Cardiac muscle cell (in vitro differentiated cells and primary cell): ENCODE measurements at places on chromosomes 6 and 20. TPM values are rescaled to one million over a fixed set of nuclear protein-coding genes. Genes with fewer than 3 reads are reported as not detected.

- peaks cover 43% of the 10 kb centered on the region for H3K27me3 ChIP-seq
- peak; percentile 27 for DNase-seq
- H3K36me3 ChIP-seq = no peaks in the 10 kb centered on the region
- H3K4me3 ChIP-seq = peak overlapping the region; percentile 25
These were observed 12.6 kb downstream of the HSPA12B start for GRCh38 chr20:3744806-3745685.

DNA sequence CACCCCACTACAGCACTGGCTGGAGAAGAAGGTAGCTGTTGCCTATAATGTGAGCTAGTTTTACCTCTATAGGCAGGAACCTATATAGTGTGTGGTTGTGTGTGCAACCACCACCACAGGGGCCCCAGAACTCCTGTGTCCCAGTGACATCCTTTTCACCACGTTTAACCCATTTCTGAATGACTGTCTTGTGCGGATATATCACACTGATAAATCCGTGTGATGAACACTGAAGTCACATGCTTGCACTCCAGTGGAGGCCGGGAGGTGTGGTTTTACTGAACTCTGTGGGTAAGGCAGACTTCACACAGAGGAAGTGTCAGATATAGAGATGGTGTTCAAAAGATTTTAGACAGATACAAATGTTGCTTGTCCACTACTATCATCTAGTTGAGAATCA, 32.5 kb downstream of the SDHAF4 start:
- no peak overlapping the region for H3K27ac ChIP-seq
- H3K4me1 ChIP-seq = no peaks in the 10 kb centered on the region
- H3K27me3 ChIP-seq = no peaks in the 10 kb centered on the region
- H3K36me3 ChIP-seq = no peaks in the 10 kb centered on the region

GRCh38 chr20:15342991-15343523, 1005.6 kb upstream of the FLRT3 start:
- H3K27me3 ChIP-seq = no peaks in the 10 kb centered on the region
- no peak overlapping the region for H3K27ac ChIP-seq
- H3K4me1 ChIP-seq = no peaks in the 10 kb centered on the region
- H3K36me3 ChIP-seq = no peaks in the 10 kb centered on the region
- no peak for DNase-seq

GRCh38 chr6:168574075-168574698, 133.2 kb downstream of the SMOC2 start:
- no peak overlapping the region for H3K27ac ChIP-seq
- H3K27me3 ChIP-seq = no peaks in the 10 kb centered on the region
- no peak overlapping the region for H3K4me3 ChIP-seq
- H3K4me1 ChIP-seq = no peaks in the 10 kb centered on the region
- no peaks in the 10 kb centered on the region for H3K36me3 ChIP-seq

DNA sequence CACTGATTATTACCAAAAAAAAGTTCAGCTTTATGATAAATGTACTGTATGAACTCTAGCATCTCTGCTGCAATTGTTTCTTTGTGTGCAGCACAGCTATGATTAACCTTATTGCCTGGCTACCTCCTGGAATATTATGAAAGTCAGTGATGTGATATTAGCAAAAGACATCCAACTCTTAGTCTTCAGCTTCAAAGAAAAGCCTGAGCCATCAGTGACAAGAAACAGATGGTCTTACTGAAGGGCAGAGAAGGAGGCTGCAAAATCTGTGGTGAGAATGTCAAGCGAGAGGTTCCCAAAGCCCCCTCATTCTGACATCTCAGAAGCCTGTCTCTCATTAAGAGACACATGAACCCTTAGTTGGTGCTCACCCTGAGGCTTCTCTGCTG, 89.4 kb upstream of the TNFAIP3 start:
- H3K4me3 ChIP-seq = no peak overlapping the region
- peaks cover 25% of the 10 kb centered on the region for H3K4me1 ChIP-seq
- H3K36me3 ChIP-seq = no peaks in the 10 kb centered on the region
- no peak overlapping the region for H3K27ac ChIP-seq
- no peak for DNase-seq

DNA sequence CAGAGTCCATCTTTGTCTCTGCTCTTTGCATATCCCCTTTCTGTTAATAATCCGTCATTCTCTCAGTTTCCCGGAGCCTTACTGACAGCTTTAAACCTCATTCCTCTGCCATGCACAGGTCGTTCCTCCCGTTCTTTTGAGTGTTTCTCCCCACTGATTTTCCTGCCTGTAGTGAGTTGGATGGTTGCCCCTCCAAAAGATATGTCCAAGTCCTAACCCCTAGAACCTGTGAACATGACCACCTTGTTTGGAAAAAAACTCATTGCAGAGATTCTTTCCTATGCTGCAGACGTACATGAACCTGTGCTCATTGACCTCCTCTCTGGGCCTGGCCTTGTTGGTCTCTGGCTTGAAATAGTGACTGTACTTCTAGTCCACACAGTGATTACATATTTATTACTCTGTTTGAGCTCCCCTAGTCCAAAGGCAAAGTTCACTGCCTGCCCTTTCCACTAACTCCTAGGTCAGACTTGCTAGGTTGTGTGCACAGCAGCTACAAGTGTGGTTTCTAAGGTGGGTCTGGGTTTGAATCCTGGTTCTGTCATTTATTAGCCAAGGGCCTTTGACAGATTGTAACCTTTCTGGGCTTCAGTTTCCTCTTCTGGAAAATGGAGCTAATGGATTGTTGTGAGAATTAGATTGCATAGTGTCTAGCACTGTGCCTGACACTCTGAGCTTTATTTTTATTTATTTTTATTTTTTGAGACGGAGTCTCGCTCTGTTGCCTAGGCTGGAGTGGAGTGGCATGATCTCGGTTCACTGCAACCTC, 29.3 kb downstream of the PPARD start:
- no peak for DNase-seq
- no peak overlapping the region for H3K4me3 ChIP-seq
- H3K27me3 ChIP-seq = no peaks in the 10 kb centered on the region
- H3K36me3 ChIP-seq = no peaks in the 10 kb centered on the region
- H3K27ac ChIP-seq = peak overlapping the region; percentile 30

DNA sequence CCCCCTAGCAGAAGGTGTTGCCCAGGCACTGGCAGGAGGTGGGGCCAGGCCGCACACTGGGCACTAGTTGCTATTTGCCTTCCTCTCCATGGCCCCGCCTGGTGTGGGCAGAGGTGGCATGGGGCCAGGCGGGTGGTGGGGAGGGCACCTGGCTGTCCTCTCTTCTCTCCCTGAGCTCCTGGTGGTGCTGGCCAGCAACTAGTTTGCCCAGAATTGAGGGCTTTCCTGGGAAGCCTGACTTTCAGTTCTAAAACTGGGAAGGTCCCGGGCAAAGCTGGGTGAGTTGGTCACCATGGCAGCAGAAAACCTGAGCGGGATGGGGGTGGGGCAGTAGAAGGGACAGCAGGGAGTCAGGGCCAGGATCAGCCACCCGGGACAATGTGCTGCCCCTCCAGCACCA, 48.2 kb downstream of the RBM38 start:
- peaks cover 66% of the 10 kb centered on the region for H3K4me1 ChIP-seq
- DNase-seq = no peak
- H3K36me3 ChIP-seq = peaks cover 5% of the 10 kb centered on the region
- H3K4me3 ChIP-seq = no peak overlapping the region

- peak overlapping the region; percentile 75 for H3K4me3 ChIP-seq
- peak overlapping the region; percentile 68 for H3K27ac ChIP-seq
- H3K36me3 ChIP-seq = no peaks in the 10 kb centered on the region
- H3K4me1 ChIP-seq = peaks cover 43% of the 10 kb centered on the region
These were observed 1.7 kb downstream of the AFDN start for GRCh38 chr6:167828325-167828956.

Gene SLC22A1
- total RNA-seq = 0.11 and 0.42 TPM in 2 replicates

DNA sequence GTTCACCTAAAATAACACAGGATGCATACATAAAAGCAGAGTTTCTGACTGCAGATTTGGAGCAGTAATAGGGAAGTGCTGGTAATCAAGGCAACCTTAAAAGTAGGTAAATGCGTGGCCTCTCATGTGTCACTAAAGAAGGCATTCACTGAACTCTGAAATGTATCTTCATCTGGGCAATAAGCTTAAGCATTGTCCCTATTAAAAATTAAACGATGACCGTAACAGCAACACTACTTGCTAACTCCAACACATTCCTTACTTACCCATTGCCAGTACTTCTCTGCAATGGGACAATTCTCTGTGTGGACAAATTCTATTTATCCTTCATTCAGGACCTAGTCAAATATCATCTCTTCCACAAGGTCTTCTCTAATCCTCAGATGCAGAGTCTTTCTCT, 19.9 kb downstream of the ADGRF1 start:
- H3K36me3 ChIP-seq = no peaks in the 10 kb centered on the region
- no peak for DNase-seq
- no peak overlapping the region for H3K27ac ChIP-seq
- no peaks in the 10 kb centered on the region for H3K27me3 ChIP-seq
- H3K4me3 ChIP-seq = no peak overlapping the region

GRCh38 chr6:138484018-138484731, 15.1 kb downstream of the NHSL1 start:
- no peaks in the 10 kb centered on the region for H3K36me3 ChIP-seq
- H3K4me1 ChIP-seq = no peaks in the 10 kb centered on the region
- DNase-seq = no peak
- no peaks in the 10 kb centered on the region for H3K27me3 ChIP-seq

DNA sequence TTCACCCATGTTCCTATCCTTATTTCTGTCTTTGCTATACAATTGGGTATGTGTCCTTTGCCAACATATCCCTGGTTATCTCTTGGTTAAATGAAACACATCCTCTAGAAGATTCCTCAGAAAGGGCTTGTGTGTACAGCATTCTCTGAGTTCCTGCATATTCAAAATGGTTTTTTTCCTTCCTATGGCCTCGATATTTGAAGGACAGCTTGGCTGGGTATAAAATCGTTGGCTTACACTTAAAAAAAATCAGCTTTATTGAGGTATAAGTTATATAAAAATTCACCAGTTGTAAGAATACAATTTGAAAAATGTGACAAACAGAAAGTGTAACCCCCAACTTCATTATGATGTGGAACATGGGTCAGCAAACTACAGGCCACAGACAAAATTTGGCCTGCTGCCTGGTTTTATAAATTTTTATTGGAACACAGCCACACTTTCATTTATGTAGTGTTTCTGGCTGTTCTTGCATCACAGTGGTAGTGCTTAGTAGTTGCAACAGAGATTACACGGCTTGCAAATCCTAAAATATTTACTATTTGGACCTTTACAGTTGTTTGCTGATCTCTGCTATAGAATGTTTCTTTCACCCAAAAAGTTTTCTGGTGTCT, 16.7 kb downstream of the PCMT1 start:
- H3K27ac ChIP-seq = no peak overlapping the region
- no peak overlapping the region for H3K4me3 ChIP-seq
- H3K4me1 ChIP-seq = no peaks in the 10 kb centered on the region
- peak; percentile 91 for DNase-seq
- H3K27me3 ChIP-seq = no peaks in the 10 kb centered on the region
- H3K36me3 ChIP-seq = peaks cover 7% of the 10 kb centered on the region

GRCh38 chr6:3165631-3166534, 8.5 kb upstream of the TUBB2A start:
- H3K27ac ChIP-seq = no peak overlapping the region
- no peaks in the 10 kb centered on the region for H3K27me3 ChIP-seq
- no peak overlapping the region for H3K4me3 ChIP-seq
- no peaks in the 10 kb centered on the region for H3K4me1 ChIP-seq
- no peaks in the 10 kb centered on the region for H3K36me3 ChIP-seq

Gene SEC23B
- 22.9 and 26.6 TPM in 2 replicates for total RNA-seq

- H3K36me3 ChIP-seq = no peaks in the 10 kb centered on the region
- H3K4me3 ChIP-seq = peak overlapping the region; percentile 70
These were observed 2.0 kb downstream of the PDE10A start for GRCh38 chr6:165660857-165661663.

DNA sequence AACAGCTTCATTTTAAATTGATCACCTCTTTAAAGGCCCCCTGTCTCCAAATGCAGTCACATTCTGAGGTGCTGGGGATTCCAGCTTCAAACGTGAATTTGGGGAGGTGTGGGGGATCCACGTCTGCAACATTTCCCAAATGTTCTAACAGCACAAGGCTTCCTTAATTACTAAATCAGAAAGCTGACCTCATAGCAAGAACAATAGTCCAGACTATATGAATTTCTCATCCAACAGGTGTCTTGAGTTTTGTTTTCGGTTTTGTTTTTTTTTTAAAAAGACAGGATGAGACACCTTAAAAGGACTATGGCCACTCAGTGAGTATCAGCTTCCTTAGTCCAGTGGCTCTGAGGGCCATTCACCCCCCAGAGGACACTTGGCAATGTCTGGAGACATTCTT, 11.5 kb downstream of the ATP9A start:
- no peak overlapping the region for H3K27ac ChIP-seq
- no peak for DNase-seq
- H3K4me1 ChIP-seq = no peaks in the 10 kb centered on the region
- no peaks in the 10 kb centered on the region for H3K36me3 ChIP-seq
- no peak overlapping the region for H3K4me3 ChIP-seq

Gene RRAGD
- 32.4 and 33.2 TPM in 2 replicates for total RNA-seq

Gene ABHD16B
- not detected in 2 replicates for total RNA-seq

DNA sequence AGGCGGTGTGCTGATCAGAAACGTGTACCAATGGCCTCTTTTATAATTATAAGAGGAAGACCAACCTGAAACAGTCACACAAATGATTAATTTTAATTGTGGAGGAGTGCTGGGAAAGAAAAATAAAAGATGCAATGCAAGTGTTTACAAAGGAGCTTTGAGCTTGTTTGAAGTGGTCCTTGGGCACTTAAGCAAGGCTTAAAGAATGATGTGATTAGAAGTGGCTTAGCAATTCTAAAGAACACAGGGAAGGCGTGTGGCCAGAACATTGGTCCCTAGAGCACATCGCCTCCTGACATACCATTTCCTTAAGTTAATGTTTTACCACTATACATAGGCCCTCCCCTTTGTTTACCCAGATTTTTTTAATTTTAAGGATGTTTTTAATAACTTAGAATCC, 26.1 kb downstream of the PTPN1 start:
- no peaks in the 10 kb centered on the region for H3K36me3 ChIP-seq
- no peak overlapping the region for H3K4me3 ChIP-seq
- no peak overlapping the region for H3K27ac ChIP-seq
- no peaks in the 10 kb centered on the region for H3K27me3 ChIP-seq

DNA sequence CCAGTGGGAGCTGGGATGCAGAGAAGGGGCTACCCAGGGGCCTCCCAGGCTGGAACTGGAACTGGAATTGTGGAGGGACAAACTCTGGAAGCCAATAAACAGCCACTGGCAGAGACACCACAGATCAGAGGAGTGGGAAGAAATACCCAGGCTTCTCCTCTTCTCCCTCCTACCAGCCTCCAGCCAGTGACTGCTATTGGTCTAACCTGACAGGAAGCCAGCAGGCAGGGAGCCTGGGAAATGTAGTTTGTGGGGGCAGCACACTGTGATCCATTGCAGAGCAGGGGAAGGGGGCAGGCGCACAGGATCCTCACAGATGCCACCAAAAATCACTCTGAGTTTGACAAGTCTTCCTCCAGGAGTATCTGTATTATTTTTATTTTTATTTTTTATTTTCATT, 12.1 kb upstream of the MLN start:
- no peaks in the 10 kb centered on the region for H3K36me3 ChIP-seq
- H3K4me3 ChIP-seq = no peak overlapping the region
- no peaks in the 10 kb centered on the region for H3K27me3 ChIP-seq
- H3K27ac ChIP-seq = no peak overlapping the region
- no peaks in the 10 kb centered on the region for H3K4me1 ChIP-seq

Gene GABRR2
- 0.39 and 0.83 TPM in 2 replicates for total RNA-seq

DNA sequence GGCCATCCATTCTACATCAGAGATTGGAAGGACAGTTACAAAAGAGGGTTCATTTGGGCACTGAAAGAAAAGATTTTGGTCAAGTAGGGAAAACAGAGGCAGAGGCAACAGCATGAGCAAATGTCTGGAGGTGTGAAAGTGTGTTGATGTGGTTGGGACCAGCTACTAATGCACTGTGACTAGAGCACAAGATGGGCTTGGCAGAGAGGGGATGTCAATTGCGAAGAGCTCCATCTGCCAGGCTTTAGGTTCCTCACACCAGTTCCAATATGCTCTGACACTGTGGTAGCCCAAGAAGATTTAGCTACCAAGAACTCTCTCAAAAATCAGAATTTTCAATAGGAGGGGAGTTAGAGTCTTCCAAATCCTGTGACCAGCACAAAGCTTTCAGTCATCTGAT, 42.1 kb downstream of the TRAF3IP2 start:
- H3K27me3 ChIP-seq = no peaks in the 10 kb centered on the region
- H3K27ac ChIP-seq = peak overlapping the region; percentile 74
- no peak overlapping the region for H3K4me3 ChIP-seq
